NCI-H748 treated with DMSO at 0.1 percent for 48 hours (cell line): ENCODE measurements at places on chromosomes 7 and 10.

GRCh38 chr7:101882595-101883564 is 65.5 kb downstream of the CUX1 start:
- peak; percentile 70 for DNase-seq

DNA sequence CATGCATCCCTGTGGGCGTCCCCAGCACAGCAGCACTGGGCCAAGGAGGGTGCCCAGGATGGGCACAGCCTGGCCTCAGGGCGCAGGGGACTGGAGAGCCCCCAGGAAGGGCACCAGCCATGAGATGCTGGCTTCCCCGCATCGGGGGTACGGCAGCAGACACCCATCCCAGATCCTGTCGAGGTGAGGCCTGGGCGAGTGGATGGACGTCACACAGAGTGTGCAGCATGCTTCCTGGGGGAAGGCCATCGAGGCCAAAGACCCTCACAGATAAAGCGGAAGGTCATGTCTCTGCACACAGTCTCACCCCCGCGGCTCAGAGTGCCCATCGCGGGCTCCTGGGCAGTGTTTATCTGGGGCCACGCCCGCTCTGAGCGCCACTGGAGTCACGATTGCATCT is 18.8 kb downstream of the ADGRA1 start:
- no peak for DNase-seq

GRCh38 chr7:140723006-140723405 is 26.5 kb downstream of the NDUFB2 start:
- DNase-seq, result no peak

- peak; percentile 50 for DNase-seq
These were observed 50.4 kb downstream of the CCNY start for GRCh38 chr10:35386594-35387174.

DNA sequence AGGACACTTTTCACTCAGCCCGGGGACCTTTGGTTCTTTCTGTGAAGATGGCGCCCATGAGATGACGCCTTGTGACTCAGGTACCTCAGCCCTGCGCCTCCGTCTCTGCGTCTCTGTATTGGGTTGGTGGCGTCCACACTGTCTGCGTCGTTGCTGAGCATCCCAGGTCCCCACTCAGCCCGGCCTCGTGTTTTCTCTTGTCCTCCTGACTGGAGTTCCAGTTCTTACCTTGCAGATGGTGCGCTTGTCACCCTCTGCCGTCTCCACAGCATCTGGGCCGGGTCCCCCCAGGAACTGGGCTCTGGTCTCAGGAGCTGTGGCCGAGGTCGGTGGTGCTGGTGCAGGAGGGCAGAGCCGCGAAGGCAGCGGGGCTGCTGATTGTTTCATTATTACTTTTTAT is 150.4 kb downstream of the WDR37 start:
- no peak for DNase-seq

DNA sequence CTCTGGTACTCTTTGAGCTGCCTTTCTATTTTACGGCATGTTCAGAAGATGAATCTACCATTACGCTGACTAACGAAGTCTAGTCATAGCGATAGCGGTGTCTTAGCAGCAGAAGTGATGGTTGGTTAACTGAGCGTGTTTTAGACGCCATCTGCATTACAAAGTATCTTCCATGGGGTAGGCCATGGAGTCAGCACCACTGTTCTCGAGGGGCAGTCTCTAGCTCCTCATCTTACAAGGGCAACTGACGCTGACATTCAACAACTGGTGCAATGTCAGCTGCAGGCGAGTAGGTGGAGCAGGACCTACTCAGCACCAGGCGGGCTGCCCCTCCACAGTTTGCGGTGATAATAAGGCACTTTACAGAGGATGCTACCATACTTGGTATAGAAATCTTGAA is 88.7 kb downstream of the ADARB2 start:
- DNase-seq, result no peak

DNA sequence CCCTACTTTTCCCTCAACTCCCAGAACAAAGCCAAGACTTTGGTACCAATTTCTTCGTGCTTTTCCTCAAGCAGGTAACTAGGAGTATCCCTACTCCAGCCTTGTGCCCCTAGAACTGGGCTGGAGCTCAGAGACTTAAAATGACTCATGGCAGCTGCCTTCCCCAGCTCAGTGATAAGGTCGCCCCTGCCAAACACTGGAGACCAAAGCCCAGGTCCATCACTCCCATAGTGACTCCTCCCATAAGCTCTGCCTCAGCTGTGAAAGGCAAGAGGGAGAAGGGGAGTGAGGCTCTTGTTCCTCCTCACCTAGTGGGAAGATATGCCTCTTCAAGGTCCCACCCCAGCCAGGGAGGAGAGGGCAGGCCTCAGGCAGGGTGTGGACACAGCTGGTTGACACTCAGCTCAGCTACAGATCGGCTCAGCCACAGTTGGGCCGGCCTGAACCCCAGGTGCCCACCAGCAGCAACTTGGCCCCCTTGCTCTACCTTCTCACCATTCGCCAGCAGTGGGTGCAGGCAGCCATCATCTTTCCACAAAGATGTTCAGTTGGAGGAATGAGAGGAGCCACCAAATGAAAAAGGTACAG is 13.8 kb upstream of the CYREN start:
- DNase-seq, result no peak

- DNase-seq, result no peak
These were observed 9.6 kb downstream of the TMEM176B start for GRCh38 chr7:150790416-150791075.

GRCh38 chr7:134630893-134631292 is 15.8 kb upstream of the BPGM start:
- no peak for DNase-seq

GRCh38 chr7:25714013-25714412 is 438.0 kb upstream of the NFE2L3 start:
- no peak for DNase-seq

DNA sequence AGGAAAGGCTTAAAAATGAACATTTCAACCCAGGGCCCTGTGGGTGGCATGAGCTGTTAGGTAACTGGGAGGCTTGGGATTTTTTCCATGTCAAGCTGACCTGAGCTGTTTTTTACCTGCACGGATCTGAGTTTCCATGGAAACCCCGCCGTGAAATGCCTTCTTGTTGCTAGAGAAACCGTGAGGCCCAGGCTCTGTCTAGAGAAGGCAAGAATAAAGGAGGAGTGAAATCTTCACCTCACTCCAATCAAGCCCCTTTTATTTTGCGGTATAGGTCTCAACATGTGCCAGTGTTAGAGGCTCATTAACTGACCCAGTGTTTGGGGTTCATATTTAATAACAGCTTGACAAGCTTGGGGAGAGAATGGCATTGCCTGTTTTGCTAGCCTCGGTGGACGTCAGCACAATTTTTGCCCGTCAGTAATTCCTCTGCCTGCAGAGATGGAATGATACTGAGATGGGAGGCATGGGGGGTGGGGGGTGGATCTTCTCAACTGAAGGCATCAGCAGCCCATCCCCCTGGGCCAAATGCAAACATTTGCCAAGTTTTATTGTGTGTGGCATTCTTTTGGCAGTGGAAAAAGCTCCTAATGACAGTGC is 48.9 kb upstream of the PDCD4 start:
- no peak for DNase-seq

- DNase-seq, result no peak
These were observed 97.2 kb downstream of the COBL start for GRCh38 chr7:51219261-51219988.

DNA sequence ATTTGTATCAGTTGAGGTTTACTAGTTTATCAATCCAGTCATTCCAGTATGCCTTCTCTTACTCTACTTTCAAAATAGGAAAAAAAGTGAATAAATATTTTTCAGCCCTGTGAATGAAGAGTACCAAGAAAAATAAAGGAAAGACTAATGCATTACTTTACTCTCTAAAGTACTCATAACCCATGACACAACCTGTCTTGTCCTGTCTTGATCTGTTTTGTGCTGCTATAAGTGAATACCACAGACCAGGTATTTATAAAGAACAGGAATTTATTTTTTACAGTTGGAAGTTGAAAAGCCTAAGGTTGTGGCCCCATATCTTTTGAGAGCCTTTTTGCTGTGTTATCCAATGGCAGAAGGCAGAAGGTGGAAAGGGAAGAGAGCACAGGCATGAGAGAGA is 194.6 kb upstream of the DKK1 start:
- DNase-seq, result no peak

GRCh38 chr10:42753507-42754154 is 29.0 kb upstream of the BMS1 start:
- no peak for DNase-seq

DNA sequence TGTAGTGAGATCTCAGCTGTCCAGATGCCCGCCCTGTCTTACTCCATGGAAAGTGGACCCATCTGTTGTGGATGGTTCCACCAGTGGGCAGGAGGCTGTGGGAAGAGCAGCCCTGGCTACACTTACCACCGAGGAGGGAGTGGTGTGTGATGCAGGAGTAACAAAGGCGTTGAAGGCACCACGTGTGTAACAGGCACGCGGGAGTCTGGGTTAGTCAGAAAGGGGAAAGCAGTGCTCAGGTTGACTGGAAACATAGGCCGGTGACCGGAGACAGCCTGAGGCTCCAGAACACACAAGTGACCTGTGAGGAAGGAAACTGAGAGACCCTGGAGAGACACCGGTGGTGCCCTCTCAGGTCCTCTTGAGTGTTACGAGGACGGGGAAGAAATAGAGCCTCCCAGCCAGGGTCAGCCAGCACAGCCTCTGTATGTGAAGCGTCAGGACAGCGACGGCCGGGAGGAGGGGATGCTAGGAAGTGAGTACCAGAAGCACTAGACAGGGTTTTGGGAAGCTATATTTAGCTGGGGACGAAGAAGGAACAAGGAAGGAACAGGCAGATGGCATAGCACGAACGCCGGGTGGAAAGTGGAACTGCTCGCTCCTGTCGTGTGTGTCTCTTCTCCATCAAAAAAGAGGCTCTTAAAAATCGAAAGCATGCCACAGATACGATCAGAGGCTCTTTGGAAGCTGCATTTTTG is 51.7 kb downstream of the DAGLB start:
- no peak for DNase-seq

DNA sequence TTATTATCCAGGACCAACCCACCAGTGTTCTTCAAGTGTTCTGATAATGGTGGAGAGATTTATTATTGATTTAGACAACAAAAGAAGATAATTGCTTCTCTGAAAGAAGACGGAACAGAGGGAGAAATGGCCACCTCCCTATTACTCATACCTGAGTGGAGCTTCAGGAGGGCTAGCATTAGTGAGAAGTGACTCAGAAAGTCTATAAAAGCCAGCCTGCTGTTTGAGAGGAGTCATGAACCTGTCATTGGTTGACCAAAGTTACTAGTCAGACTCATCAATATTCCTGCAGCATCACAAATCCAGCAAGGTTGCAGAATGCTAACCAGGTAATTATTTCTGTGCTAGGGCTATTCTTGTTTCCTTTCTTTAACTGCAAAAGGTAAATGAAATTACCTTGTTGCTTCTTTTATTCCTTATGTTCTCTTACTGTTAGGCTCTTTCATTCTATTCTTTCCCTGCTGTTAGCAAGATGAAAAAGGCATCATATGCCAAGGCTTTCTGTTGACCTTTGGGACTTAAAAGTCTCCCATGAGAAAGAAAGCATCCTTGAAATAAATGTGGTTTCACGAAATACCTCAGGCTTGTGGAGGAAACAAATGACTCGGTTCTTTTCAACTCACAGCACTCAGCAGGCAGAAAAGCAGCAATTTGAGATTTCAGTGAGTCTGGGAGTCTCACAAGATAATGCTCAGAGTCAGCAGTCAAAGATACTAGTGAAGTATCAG is 256.4 kb upstream of the PHYHIPL start:
- DNase-seq, result peak; percentile 24

DNA sequence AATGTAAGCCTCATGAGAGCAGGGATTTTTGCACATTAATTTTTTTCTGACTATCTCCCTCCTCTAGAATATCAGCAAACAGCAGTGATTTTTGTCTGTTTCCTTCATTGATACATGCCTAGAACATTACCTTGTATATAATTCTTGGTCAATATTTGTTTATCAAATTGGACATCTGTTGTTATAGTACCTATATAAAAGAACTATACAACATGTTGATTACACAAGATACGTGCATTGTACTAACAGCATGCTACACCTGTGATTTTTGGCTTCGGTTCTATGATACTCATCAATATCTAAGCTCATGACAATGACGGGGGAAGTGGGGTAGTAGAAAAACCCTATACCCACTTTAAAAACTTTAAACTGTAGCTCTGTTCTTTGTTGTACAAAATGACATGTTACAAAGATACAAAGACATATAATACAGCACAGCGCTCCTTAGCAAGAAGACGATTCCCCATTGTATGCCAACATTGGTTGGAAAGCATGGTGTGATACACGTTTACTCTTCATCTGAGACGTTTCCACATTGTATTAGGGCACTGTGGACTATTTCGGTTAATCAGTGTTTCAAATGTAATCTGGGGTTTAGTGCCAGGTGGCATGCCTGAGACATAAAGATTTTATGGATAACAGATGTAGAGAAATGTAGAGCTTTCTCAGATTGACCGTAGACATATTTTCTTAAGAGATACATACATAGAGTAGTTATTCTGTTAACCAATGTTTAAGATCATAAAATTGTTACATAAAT is 70.5 kb upstream of the FOXP2 start:
- DNase-seq, result peak; percentile 98

GRCh38 chr7:69599286-69599954 is 1.1 kb downstream of the AUTS2 start:
- no peak for DNase-seq

GRCh38 chr10:99057936-99058690 is 177.5 kb downstream of the HPSE2 start:
- no peak for DNase-seq

DNA sequence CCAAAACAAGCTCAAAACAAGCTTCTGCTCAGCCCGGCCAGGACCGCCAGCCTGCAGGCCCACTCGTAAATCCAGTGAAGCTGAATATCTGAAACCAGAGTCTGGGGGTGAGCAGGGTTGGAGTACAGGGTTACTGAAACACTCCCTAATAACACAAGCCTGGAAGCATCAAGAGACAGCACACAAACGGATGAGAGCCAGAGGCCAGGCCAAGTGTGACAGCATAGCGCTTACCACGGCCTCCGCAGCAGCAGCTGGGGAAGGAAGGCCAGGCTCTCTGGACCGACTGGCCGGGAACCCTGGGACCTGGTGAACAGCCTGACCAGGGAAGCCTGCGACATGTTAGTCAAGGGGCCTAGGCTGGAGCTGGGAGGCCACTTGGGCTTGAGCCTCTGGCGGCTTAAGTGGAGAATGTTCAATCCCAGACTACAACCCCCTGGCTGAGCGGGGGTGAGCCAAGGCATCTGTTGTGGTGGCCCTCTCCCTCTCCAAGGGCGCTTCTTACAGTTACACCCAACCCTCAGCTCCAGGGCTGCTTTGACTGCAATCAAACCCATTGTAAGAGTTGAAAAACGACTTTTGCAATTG is 21.7 kb upstream of the RNF32 start:
- no peak for DNase-seq

DNA sequence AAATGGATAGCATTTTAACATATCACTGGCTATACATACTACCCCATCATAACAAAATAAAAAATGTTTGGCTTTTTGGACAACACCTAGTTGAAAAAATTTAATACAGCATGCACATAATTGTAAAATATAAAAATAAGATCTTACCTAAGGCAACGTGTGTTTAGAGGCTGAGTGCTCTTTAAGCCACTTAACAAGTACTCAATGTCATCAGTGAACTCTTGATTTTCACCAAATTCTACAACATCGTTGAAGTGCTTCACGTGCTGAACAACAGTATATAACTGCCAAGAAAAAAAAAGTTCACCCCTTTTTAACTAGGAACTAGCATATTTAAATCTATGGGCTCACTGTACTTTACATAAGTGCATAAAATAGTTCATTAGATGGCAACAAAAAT is 49.5 kb downstream of the WAPL start:
- DNase-seq, result no peak
